Psoas muscle (tissue), 8 donors: ENCODE measurements at places on chromosomes 12 and 14.

DNA sequence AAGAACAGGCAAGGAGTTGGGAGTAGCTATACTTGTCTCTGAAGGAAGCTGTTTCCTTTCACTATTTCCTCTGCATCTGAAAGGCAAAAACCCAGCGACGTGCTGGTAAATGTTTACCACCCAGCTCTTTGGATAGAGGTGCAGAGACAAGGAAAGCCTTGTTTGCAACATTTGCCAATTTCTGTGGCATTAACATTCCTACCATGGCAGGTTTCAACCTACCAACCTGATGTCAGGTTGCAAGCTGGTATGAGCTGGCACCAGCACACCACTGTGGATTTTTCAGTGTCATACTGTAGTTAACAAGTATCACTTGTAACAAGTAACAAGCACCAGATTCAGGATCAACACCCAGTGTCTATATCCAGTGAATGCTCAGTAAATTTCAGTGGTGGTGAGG, 294.8 kb upstream of the TMPO start:
- DNase-seq = no peak

- DNase-seq = peak; percentile 11
Measured at GRCh38 chr14:102077382-102077709, 9.5 kb downstream of the HSP90AA1 start.

DNA sequence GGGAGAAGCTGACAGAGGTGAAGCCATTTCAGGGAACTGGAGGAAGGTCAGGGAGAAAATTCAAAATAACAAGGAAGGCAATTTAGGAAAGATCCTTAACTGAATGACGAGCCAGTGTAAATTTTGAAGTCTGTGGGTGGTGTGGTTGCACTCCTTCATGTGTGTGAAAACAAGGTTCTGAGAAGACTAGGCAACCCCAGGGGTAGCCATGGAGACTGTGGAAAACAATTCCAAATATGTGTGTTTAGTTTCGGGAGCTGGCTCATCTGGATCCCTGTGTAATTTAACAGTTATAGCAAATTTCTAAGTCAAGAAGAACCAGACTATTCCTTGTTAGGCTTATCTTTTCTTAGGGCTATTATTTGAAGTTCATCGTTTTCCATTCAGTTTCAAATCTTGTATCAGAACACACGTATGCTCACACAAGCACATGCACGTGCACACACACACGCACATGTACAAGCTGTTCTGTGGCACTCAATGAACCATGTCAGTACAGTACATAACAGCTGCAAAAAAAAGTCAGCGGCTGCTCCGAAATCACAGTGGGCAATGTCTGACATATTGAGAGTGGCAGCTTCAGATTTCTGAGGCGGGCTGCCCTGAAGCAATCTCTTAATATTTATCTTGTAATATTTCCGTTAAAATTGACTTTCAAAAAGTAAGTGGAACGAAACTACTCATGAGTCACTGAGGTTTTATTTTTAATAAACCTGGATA, 411.2 kb downstream of the AEBP2 start:
- DNase-seq = no peak

DNA sequence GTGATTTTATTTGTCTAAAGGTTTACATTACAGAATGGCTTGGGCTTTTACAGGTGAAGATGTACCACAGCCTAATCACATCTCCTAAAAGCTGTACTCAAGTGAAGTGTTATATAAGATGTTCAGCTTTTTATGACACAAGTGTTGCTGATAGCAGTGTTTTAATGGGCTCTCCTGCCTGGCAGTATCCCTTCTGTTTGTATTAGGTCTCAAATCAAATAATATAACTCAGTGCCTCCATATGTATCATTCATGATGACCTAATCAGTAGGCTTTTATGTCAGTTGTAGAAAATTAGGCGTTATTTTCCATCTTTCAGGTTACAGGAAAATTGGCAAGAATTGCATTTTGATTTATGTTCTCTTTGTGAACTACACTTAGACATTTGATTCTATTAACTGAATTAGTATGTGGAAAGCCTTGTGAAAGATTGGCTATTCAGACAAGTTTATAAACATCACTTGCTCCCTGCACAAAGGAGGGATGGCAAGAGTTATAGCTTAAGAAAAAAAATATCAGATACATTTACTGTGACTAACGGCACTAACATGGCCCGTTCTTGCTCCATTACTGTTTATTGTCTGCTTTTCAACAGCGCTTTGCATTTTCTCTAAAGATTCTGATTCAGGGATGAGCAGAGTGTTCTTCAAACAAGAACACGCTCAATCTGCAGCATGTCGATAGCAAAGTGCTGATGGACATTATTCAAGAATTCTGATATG, 143.7 kb upstream of the DIO2 start:
- DNase-seq = no peak

DNA sequence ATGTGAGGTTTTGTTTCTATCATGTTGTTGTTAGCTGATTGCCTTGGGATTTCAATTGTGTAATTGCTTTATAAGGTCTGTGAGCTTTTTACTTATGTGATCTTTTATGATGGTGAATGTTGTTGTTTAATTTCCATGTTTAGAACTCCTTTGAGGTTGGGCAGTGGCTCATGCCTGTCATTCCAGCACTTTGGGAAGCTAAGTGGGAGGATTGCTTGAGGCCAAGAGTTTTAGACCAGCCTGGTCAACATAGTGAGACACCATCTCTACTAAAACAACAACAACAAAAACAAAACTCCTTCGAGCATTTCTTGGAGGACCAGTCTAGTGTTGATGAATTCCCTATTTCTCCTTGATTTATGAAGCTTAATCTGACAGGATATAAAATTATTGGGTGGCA, 102.1 kb upstream of the PMCH start:
- no peak for DNase-seq

GRCh38 chr14:44662250-44662891, 155.3 kb upstream of the FSCB start:
- DNase-seq = no peak

DNA sequence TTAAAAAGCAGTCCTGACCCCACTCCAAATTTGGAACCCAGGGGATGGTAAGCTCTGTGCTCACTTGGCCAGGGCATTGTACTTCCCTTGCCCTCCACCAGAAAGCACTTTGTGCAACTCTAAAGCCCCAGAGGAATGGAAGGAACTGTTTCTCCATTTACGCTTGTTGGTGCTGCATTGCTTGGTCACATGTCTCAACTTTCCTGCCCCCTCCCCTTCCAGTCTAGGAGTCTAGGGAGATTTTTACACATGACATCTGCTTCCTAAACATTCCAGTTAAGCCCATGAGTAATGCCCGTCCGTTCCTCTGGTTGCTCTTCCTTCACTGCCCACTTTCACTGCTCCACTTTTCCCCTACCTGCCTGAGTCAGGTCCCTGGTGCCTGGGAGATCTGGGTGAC, 92.6 kb upstream of the MAP1LC3B2 start:
- no peak for DNase-seq

DNA sequence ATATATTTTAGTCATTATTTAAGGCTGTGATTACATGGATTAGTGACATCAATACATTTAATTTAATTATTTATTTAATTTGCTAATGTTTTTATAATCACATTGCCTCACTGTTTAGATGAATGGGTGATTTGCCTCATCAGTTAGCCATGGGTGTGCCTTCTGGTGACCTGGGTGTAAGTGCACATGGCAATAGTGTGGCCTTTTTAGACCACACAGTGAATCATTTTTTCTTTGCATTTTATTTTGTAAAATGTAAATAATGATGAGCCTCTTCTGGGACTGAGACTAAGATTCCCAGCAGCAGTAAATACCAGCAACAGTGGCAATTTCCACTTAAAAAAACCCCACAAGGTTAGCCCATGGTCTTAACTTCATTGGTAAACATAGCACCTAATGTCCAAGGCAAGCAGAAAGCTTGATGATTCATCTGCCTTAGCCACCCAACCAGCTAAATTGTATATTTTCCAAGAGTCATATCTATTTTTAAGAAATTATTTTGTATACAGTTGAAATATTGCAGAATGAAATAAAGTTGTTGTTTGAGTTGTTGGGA, 235.9 kb upstream of the NOVA1 start:
- no peak for DNase-seq

DNA sequence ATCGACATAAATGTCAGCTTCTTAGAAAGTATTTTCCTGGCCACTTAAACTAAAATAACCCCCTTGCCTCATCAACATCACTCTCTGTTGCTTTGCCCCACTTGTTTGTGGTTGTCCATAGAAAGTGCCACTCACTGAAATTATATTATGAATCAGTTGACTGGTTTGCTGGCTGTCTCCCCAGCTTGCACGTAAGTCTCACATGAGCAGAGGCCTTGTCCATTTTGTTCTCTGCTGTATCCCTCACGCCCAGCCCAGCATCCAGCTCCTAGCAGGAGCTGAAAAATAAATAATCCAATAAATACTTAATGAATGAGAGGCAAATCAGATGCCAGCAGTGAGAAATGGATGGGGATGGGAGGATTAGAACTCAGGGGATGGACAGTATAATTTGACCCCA, 159.3 kb downstream of the KSR2 start:
- no peak for DNase-seq

- DNase-seq = no peak
Measured at GRCh38 chr12:39988574-39988973, 117.3 kb downstream of the SLC2A13 start.

GRCh38 chr12:68957273-68957672, 24.3 kb upstream of the CPM start:
- DNase-seq = no peak
